HFFc6 (cell line): ENCODE measurements at places on chromosomes 6 and 20. TPM values are rescaled to one million over a fixed set of nuclear protein-coding genes. Genes with fewer than 3 reads are reported as not detected.

DNA sequence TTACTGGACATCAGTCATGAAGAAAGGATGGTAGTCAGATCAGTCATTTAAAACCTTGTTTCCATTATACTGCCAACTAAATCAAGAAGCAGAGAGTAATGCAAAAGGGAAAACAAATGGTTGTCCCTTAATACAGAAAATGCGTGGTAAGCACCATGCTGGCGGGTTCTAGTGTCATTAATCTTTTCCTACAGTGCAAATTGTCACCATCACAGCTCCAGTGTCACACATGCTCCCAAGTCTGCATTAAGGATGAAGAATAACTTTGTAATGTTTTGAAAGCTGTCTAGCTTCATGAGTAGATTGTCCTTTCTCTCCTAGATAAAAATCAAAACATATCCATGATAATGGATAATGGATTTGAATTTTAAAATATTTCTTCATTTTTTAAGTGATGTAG is 735.6 kb downstream of the EPHA7 start:
- peaks cover 4% of the 10 kb centered on the region; the same call in 1 of the 2 replicates for H3K36me3 ChIP-seq
- H3K27ac ChIP-seq = no peak overlapping the region
- H3K4me3 ChIP-seq = no peak overlapping the region

The DDR1 gene
- total RNA-seq = 28.0 to 45.5 TPM (median 31.6 TPM) in 3 replicates

DNA sequence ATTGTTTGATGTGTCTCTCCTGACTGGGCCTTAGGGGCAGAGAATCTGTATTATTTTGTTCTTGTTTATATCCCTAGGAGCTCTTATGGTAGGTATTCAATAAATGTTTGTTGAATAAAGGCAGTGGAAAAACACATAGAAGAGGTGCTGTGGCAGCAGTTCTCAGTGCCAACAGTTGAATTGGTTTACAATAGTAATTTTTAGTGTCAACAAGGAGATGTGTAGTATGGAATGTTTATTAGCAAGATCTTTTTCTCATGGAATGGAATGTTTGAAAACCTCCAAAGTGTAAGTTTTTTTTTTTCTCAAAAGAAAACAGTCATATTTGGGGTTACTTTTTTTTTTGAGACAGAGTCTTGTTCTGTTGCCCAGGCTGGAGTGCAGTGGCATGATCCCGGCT is 28.0 kb downstream of the ASXL1 start:
- no peak for DNase-seq
- no peaks in the 10 kb centered on the region for H3K27me3 ChIP-seq
- H3K36me3 ChIP-seq = peaks cover 5% of the 10 kb centered on the region; the same call in 1 of the 2 replicates
- peak overlapping the region; percentile 47 for H3K27ac ChIP-seq
- H3K4me3 ChIP-seq = no peak overlapping the region
- H3K4me1 ChIP-seq = peaks cover 42% of the 10 kb centered on the region

DNA sequence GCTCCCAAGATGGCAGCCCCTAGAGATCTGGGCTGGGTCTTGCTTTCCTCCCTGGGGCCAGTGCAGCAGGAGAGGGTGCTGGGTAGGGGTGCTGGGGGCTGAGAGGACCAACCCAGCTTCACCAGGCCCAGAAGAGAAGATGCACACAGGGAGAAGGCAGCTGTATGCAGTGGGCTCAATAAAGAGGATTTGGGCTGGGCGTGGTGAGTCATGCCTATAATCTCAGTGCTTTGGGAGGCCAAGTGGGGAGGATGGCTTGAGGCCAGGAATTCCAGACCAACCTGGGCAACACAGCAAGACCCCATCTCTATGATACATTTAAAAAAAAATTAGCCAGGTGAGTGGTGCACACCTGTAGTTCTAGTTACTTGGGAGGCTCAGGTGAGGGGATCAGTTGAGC is 25.7 kb upstream of the EMILIN3 start:
- H3K27me3 ChIP-seq = peaks cover 2% of the 10 kb centered on the region; the same call in 1 of the 2 replicates
- H3K4me3 ChIP-seq = no peak overlapping the region
- no peaks in the 10 kb centered on the region for H3K36me3 ChIP-seq
- no peak overlapping the region for H3K27ac ChIP-seq

DNA sequence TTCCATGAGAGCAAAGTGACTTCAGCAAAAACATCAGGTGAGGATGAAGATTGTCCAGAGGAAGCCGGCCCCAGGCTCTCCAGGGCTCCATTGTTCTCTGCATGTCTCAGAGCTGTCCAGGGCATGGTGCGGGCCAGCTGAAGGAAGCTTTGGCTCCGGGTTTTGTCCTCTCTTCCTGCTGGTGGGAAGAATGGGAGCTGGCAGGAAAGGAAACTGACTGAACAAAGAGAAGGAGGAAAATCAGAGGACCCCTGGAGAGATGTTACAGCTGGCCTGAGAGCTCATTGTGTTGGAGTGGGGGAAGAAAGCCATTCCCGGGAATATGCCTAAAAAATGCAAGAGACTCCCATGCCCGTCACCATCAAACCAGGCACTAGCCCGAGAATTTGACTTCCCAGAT is 27.1 kb downstream of the PRND start:
- H3K36me3 ChIP-seq = peaks cover 6% of the 10 kb centered on the region; the same call in 1 of the 2 replicates
- DNase-seq = no peak
- no peak overlapping the region for H3K4me3 ChIP-seq
- no peak overlapping the region for H3K27ac ChIP-seq
- no peaks in the 10 kb centered on the region for H3K4me1 ChIP-seq

The TREM1 gene
- total RNA-seq = not detected in 3 replicates

DNA sequence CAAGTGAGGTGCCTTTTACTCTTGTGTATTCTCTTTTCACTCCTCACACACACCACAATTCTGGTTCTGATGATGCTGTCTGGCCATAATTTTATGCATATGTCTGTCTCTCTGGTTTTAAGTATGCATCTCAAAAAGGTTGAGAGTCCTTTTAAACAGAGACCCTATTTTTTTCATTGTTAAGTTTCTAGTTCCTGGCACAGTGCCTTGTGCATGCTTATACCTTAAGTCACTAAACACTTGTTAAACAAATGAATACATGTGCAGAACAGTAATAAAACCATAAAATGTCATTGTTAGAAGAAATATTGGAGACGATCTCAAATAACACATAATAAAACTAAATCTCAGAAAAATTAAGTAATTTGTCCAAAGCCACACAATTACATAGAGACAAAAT is 7.9 kb downstream of the ROS1 start:
- peaks cover 14% of the 10 kb centered on the region for H3K27me3 ChIP-seq
- DNase-seq = no peak
- peaks cover 12% of the 10 kb centered on the region for H3K4me1 ChIP-seq
- H3K4me3 ChIP-seq = no peak overlapping the region
- H3K36me3 ChIP-seq = no peaks in the 10 kb centered on the region; the same call in 1 of the 2 replicates

DNA sequence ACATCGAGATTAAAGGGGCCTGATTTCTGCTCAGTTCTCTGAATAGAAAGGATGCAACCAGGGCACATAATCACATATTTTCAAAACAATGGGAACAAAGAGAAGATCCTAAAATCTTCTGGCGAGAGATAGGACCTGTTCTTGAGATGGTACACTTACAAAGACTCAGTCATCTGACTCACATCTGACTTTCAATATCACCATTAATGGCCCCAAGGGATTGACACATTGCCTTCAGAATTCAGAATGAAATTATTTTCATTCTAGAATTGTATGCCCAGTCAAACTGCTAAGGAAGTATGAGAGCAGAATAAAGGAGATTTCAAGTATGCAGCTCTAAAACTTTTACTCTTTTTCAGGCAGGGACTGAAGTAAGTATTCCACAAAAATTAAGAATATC is 240.7 kb upstream of the POU3F2 start:
- no peak overlapping the region for H3K4me3 ChIP-seq
- no peaks in the 10 kb centered on the region for H3K4me1 ChIP-seq
- H3K27me3 ChIP-seq = no peaks in the 10 kb centered on the region; the same call in 1 of the 2 replicates

DNA sequence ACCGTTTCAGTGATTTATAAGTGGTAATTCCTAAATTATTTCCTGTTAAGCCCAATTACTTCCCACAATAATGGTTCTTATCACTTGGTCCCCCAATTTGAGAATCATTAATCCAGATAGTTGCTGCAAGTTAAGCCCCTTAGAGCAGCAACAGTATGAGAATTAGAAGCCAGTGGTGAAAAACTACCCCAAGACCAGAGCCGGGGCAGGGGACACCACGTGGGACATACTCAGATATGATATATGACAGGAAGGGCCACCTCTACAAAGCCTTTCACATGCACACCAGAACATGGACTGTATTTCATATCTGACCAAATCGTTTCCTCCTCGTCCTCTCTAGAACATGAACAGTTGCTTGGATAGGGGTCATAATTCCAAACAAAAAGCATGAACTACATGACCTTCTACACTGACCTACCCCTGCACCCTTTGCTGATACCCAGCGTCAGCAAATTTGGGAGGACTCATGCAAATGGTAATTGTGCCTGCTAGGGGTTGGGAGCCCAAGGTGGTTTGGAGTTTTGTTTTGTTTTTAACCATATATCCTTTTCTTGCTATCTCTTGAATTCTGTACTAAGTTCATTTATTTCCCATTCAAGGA is 3.9 kb downstream of the JAG1 start:
- H3K27ac ChIP-seq = no peak overlapping the region
- H3K4me1 ChIP-seq = peaks cover 15% of the 10 kb centered on the region

DNA sequence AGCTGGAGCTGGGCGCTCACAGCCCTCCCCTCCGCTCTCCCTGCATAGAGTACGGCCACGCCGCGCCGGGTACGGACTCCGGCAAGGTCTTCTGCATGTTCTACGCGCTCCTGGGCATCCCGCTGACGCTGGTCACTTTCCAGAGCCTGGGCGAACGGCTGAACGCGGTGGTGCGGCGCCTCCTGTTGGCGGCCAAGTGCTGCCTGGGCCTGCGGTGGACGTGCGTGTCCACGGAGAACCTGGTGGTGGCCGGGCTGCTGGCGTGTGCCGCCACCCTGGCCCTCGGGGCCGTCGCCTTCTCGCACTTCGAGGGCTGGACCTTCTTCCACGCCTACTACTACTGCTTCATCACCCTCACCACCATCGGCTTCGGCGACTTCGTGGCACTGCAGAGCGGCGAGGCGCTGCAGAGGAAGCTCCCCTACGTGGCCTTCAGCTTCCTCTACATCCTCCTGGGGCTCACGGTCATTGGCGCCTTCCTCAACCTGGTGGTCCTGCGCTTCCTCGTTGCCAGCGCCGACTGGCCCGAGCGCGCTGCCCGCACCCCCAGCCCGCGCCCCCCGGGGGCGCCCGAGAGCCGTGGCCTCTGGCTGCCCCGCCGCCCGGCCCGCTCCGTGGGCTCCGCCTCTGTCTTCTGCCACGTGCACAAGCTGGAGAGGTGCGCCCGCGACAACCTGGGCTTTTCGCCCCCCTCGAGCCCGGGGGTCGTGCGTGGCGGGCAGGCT is 4.6 kb downstream of the KCNK15 start:
- no peak overlapping the region for H3K27ac ChIP-seq
- no peak overlapping the region for H3K4me3 ChIP-seq
- H3K4me1 ChIP-seq = peaks cover 6% of the 10 kb centered on the region; the same call in 1 of the 2 replicates
